Effector CD8-positive, alpha-beta T cell (primary cell): ENCODE measurements at places on chromosomes 5 and 9.

- DNase-seq = no peak
Measured at GRCh38 chr5:151026679-151027078, 6.3 kb downstream of the GPX3 start.

DNA sequence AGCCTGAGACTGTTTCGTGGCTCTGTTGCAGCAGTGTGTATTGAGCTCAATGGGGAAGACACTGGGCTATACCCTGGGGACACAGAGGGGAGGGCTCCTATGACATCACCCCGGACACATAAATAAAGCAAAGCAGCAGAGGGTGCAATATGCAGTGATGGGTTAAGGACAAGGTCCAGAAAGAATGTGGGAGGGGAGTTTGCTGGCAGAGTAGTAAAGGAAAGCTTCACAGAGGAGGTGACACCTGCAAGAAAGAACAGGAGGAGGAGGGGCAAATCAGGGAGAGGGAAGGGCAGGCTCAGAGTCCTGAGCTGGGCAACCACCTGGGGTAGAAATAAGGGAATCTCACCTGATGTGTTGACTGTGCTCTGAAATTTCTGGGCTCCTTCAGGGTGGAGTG is 35.3 kb upstream of the CDKN2AIPNL start:
- no peak for DNase-seq

- DNase-seq = no peak
Measured at GRCh38 chr5:142479150-142479549, 154.3 kb upstream of the SPRY4 start.

DNA sequence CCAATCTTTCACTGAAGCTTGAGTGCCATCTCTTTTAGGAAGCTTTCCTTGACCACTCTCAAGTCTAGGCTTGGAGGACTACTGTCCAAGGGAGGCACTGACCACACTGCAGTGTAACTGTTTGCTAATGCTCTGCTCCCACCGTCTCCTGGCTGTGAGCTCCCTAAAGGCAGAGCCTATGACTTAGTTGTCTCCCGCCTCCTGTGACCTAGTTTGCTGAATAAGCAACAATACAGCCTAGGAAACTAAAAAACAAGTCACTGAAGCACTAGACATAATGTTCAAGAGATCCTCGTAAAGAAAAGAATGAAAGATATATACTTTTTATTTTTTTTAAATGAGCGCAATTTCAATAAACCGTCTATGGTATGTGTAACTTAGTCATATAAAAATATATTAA is 31.4 kb downstream of the LIX1 start:
- DNase-seq = no peak

DNA sequence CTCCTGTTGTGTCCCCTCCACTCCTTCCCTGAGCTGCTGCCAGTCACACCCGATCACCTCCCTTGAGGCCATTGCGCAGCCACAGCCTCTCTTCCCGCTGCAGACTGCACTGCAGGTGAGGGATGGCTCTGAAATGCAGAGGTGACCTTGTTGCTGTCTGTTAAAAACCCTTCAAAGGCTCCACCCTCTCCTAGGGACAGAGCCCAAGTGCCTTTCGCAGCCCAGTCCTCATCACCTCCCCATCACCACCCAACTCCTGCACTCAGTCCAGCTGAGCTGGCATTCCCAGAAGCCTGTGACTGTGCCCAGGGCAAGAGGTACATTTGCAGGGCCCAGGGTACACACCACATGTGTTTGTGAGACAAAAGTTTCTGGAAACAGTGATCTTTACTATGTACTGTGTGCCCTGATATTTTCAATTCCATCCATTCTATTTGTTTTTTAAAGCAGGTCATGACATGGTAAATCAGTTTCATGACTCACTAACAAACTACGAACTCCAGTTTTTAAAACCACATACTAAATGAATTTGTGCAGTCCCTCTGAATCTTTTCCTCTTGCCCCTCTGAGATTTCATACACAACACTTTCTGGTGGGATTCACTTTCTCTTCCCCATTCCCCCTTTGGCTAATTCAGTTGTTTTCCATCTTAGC is 73.0 kb upstream of the SPOCK1 start:
- no peak for DNase-seq

DNA sequence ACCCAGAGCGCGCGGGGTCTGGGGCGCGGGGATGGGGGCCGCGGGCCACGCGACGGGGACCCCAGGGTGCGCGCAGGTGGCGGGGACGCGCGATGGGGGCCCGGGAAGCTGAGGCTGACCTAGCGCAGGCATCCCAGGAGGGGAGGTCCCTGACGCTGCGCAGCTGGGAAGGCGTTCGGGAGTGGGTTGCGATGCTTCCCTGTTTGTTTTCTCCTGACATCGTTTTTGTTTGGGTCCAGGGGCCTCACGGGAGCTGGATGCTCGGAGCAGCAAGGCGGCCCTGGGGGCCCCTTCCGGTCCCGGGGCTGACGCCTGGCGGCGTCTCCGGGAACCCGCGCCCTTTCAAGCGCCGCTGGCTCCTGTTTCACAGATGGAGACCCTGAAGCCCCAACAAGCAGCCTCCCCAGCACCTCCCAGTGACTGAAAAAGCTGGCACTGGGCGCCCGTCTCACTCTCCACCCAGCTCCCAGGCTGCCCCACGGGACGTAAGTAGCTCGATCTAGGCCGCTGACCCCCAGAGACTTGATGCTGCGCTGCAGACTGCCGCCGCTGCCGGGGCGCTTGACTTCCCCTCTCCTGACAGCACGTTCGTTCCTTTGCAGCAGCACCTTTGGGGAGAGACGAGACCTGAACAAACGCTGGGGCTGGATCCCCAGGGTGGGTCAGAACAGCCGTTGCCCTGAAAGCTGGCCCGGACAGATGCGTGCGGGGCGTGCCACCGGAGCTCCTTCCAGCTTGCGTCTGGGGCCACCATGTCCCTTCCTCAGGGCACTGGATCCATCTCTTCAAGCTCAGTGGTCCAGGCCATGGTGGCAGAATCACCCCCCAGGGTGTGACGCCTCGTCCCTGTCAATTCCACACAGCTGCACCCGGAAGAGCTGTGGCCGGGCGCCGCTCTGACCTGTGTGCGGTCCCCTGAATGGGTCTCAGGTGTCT is 593 bp downstream of the BRD3OS start:
- DNase-seq = peak; percentile 24

- DNase-seq = no peak
Measured at GRCh38 chr5:37838933-37839341, 904 bp downstream of the GDNF start.

DNA sequence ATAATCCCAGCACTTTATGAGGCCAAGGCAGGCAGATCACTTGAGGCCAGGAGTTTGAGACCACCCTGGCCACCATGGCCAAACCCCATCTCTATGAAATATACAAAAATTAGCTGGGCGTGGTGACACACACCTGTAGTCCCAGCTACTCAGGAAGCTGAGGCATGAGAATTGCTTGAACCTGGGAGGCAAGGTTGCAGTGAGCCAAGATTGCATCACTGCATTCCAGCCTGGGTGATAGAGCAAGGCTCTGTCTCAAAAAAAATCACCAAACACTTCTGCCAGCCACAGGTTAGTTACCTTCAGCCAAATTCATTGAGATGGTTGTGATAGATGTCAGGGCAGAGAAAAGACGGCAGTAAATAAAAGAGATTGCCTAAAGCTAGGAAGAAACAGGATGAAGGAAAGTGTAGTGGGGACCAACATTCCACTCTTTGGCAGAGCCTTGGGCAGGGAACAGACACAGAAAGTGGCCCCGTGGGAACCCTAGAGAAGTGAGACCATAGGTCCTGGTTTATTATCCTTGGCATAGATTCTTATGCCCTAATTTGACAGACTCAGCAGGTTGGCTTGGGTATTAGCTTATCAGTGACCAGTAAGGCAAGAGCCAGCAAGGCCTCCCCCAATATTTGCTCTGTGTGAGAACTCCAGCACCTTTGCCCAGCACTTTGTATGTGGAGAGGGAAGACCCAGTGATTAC is 5.5 kb upstream of the CEP120 start:
- no peak for DNase-seq

DNA sequence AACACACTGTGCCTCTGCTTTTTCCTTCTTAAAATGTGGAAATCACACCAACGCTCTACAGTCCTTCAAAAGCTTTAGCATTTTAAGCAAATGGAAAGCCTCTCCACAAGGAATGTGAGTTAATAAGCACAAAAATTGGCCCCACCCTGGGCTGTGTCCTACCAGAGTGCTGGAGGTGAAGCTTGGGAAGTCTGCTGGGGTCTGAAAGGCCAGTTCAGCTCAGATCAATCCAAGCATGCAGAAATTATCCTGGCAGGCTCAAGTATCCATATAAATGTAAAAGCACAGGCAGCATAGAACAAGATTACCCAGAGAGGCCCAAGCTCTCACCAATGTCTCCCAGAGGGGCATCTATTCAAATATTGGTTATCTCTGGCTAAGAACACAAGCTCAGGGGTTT is 98.5 kb downstream of the ESM1 start:
- no peak for DNase-seq

GRCh38 chr5:18607570-18607969 is 973.3 kb downstream of the TAF11L14 start:
- DNase-seq = no peak

- no peak for DNase-seq
Measured at GRCh38 chr5:174335682-174336364, 290.3 kb downstream of the NSG2 start.

DNA sequence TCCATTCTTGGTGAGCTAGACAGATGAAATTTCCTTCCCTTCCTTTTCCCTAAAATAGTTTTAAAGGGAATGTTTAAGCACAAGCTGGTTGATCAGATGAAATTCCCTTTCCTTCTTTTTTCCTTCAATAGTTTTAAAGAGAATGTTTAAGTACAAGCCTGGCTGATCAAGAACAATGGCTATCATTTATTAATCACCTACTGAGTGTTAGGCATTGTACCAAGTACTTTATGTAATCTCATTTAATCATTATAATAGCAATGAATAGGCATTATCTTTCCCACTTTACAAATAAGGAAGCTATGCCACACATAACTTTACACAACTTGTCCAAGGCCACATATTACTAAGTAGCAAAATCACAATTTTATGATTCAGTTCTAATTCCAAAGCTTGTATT is 152.0 kb upstream of the ACOT12 start:
- DNase-seq = no peak

DNA sequence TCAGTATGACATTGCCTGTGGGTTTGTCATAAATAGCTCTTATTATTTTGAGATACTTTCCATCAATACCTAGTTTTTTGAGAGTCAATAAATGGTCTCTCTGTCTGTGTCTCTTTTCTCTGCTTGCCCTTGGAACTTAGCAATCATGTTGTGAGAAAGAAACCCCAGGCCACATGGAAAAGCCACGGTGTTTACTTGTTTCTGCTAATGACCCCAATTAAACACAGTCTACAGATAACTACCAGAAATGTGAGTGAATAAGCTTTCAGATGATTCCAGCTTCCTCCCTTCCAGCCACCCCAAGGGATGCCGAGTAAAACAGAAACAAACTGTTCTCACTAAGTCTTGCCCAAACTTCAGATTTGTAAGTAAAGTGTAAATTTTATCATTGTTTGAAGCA is 584.9 kb downstream of the MAT2B start:
- no peak for DNase-seq

- DNase-seq = no peak
Measured at GRCh38 chr5:89686081-89686765, 723.3 kb downstream of the CETN3 start.

GRCh38 chr5:142296914-142297417 is 27.9 kb downstream of the SPRY4 start:
- no peak for DNase-seq
